Stomach (tissue), 19 donors: ENCODE measurements at places on chromosomes 6 and 20. TPM values are rescaled to one million over a fixed set of nuclear protein-coding genes. Genes with fewer than 3 reads are reported as not detected.

Gene TMEM244
- total RNA-seq: not detected

Gene TMEM14B
- total RNA-seq: 93.6 TPM

Gene JARID2
- 12.5 TPM for total RNA-seq

Gene TAF4
- 12.8 TPM for total RNA-seq

Gene WASF1
- total RNA-seq: 0.58 TPM

Gene DBNDD2
- 49.6 TPM for total RNA-seq

Gene PRPH2
- 4.0 TPM for total RNA-seq

Gene RAD21L1
- not detected for total RNA-seq

Gene ADGRF5
- 18.7 TPM for total RNA-seq

Gene DNAH8
- total RNA-seq: not detected

Gene BIRC7
- total RNA-seq: not detected

Gene TRIM31
- 11.0 TPM for total RNA-seq

Gene KCNK17
- 1.1 TPM for total RNA-seq

Gene SLPI
- 127 TPM for total RNA-seq

Gene LY6G6F
- total RNA-seq: not detected

Gene NTSR1
- 15.9 TPM for total RNA-seq

Gene TRIM38
- total RNA-seq: 10.8 TPM

Gene DEFB115
- total RNA-seq: not detected

Gene CCN6
- total RNA-seq: not detected

Gene SLC12A5
- total RNA-seq: not detected

Gene DEFB124
- total RNA-seq: not detected

Gene TENT5A
- 8.4 TPM for total RNA-seq

Gene RAB32
- 4.6 TPM for total RNA-seq

Gene GSTA5
- total RNA-seq: not detected

Gene ARMC2
- total RNA-seq: 13.4 TPM

Gene CFAP206
- not detected for total RNA-seq

Gene SOBP
- total RNA-seq: 5.2 TPM

Gene POU3F2
- total RNA-seq: not detected

Gene ARFGEF3
- total RNA-seq: 13.0 TPM

Gene BPIFB4
- total RNA-seq: not detected

Gene OOEP
- not detected for total RNA-seq

Gene SHLD1
- 1.3 TPM for total RNA-seq

Gene SLCO4A1
- total RNA-seq: 36.2 TPM

Gene TCF21
- 10.6 TPM for total RNA-seq

Gene FHL5
- total RNA-seq: not detected

Gene CTCFL
- not detected for total RNA-seq

Gene PRL
- total RNA-seq: not detected

Gene OR12D3
- total RNA-seq: not detected

Gene NRSN1
- total RNA-seq: not detected

Gene RNF182
- 0.18 TPM for total RNA-seq

Gene PCK1
- total RNA-seq: 49.6 TPM

Gene RBPJL
- not detected for total RNA-seq

Gene GPR63
- not detected for total RNA-seq

Gene DLK2
- total RNA-seq: 0.37 TPM

Gene SLC26A8
- not detected for total RNA-seq

Gene VPS16
- 20.6 TPM for total RNA-seq

Gene FAM184A
- total RNA-seq: not detected
